WERI-Rb-1 (cell line): ENCODE measurements at places on chromosomes 6 and 20.

DNA sequence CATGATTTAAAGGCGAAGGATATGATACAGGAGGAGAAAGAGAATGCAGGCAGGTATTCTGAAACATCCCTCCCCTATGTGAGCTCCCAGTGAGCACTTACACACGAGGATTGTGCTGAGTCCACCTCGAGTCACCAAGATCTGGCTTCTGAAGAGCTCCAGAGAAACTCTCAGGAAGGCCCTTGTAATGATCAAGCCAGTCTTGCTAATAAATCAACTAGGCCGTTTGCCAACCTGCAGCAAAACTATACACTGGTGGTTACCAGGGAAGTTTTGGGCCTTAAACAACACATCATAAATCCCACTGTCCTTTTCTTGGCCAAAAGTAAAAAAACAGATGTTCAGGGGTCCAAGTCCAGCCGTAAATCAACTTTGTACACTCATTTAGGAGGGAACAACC is 79.2 kb downstream of the STXBP5 start:
- DNase-seq: no peak

DNA sequence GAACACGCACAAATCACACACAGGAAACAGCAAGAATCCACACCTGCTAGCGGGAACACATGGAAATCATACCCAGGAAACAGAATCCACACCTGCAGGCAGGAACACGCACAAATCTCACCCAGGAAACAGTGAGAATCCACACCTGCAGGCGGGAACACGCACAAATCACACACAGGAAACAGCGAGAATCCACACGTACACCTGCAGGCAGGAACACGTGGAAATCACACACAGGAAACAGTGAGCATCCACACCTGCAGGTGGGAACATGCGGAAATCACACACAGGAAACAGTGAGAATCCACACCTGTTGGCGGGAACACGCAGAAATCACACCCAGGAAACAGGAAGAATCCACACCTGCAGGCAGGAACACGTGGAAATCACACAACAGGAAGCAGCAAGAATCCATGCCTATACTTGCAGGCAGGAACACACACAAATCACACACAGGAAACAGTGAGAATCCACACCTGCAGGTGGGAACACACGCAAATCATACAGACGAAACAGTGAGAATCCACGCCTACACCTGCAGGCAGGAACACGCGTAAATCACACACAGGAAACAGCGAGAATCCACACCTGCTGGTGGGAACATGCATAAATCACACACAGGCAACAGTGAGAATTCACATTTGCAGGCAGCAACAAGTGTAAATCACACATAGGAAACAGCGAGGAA is 108.6 kb downstream of the DLL1 start:
- DNase-seq: no peak

DNA sequence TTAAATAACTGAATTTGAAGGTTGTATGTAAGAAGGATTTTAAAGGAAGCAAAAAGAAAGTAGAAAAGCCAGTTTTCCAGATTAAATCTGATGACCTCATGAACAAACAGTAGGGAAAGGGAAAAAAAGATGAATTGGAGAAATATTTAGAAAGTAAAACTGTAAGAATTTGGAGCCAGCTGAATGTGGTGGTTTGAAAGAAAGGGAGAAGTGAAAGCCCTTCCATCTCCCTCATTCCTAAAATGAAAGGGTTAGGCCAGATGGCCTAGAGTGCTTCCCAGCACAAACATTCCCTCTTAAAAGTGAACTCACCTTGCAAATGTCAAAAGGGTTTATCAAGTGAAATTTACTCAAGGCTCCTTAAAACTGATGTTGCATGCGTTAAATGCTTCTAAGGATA is 139.3 kb upstream of the COL21A1 start:
- no peak for DNase-seq

- DNase-seq: no peak
Observed at GRCh38 chr6:52161689-52162438, 24.3 kb upstream of the IL17A start.

DNA sequence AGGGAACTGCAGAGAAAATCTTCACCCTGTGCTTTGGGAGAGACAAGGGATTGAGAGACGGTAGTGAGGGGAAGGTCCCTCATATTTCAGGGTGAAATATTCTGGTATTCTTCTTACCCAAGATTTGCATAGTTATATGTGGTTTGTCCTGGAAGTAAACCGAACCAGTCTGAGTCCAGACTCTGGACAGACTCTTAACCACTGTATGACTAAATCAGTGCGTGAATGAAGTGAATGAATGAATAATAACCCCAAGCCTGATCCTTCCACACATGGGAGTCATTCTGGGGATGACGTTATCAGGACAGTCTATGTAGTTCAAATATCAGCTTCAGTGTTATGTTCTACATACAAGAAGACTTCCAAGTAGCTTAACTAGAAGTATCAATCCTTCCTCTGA is 690.7 kb downstream of the KIF16B start:
- DNase-seq: no peak

- DNase-seq: no peak
Observed at GRCh38 chr6:137637121-137637520, 142.9 kb upstream of the OLIG3 start.

GRCh38 chr6:112485120-112485826 is 138.1 kb downstream of the RFPL4B start:
- no peak for DNase-seq

GRCh38 chr6:19417713-19418112 is 419.5 kb upstream of the ID4 start:
- DNase-seq: no peak

DNA sequence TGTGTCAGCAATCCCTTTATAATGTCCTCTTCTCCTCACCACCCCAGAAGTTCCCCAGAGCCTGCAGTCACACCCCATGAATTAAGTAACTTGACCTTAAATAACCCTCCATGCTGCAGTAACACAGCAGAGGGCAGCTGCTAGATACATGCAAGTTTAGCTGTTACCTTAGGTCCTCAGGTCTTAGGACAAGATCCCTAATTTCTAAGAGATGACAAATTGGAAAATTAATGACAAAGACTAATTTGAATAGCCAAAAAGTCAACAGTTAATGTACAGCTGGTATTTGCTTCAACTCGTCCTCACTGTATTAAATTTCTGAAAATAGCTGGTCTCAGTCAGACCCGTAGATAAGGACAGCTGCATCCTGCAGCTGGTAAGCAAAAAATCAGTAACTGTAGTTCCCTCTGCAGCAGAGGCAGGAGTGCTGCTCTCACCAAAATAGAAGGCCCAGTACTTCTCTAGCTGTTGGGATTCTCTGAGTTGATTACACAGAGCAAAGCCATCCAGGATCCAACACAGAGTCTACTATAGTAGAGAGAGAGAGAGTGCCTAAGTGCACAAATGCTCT is 62.4 kb downstream of the TNFRSF21 start:
- DNase-seq: peak; percentile 27
